ENCODE measurements at places on chromosomes 3 and 15.

- no peak for DNase-seq
Measured at GRCh38 chr3:179464323-179465092, 13.2 kb upstream of the GNB4 start.

DNA sequence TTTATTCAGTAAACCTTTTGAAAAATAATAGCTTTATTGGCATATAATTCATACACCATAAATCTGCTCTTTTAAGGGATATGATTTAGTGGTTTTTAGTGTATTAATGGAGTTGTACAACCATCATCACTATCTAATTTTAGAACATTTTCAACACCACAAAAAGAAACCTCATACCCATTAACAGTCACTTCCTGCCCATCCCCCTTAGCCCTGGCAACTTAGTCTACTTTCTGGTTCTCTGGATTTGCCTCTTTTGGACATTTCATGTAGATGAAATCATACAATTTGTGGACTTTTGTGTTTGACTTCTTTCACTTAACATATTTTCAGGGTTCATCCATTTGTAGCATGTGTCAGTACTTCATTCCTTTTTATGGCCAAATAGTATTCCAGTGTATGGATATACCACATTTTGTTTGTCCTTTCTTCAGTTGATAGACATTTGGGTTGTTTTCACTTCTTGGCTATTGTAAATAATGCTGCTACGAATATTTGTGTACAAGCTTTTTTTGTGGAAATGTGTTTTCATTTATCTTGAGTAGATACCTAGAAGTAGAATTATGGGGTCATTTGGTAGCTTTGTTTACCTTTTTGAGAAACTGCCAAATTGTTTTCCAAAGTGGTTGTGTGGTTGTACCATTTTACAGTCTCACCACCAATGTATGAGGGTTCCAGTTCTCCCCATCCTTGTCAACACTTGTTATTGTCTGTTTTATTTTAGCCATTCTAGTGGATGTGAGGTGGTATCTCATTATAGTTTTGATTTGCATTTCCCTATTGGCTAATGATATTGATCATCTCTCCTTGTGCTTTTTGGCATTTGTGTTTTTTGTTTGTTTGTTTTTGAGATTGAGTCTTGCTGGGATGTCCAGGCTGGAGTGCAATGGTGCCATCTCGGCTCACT, 45.8 kb downstream of the SMAD3 start:
- no peak for DNase-seq

GRCh38 chr3:18246336-18247060, 178.6 kb downstream of the SATB1 start:
- DNase-seq: no peak

DNA sequence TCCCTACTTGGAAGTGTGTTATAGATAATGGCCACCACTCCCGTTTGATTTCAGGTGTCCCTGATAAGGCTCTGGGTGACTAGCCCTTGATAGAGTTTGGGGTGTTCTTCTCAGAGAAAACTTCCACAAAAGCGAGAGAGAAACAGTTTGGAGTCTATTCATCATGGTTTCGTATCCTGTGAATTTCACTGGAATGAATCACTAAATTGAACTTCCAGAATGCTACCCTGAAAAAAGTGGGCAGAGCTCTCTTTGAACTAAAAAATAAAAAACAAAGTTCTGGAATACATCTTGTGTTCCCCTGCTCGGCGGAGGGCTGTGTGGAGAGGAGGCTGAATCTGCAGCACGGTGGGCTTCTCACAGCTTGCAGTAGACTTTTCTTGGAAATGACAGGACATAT, 52.8 kb upstream of the FAM98B start:
- DNase-seq: no peak

GRCh38 chr3:122730240-122730639, 49.6 kb downstream of the PARP14 start:
- DNase-seq: no peak

- DNase-seq: no peak
Measured at GRCh38 chr3:9012521-9012920, 49.2 kb upstream of the RAD18 start.

DNA sequence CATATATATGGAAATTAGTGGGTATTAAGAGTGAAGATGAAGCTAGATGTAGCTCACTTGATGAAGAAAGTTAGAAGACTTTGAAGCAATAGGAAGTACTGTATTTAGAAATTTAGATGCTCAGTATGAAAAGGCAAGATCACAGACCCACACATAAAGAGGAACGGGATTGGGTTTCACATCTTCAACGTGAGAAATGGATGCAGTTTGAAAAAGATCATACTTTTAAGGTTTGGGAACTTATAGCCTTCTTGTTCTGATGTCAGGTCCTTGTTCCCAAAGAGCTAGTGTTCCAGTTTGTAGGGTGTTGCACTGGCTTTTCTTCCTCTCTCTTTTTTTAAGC, 16.7 kb downstream of the AP3S2 start:
- DNase-seq: no peak

DNA sequence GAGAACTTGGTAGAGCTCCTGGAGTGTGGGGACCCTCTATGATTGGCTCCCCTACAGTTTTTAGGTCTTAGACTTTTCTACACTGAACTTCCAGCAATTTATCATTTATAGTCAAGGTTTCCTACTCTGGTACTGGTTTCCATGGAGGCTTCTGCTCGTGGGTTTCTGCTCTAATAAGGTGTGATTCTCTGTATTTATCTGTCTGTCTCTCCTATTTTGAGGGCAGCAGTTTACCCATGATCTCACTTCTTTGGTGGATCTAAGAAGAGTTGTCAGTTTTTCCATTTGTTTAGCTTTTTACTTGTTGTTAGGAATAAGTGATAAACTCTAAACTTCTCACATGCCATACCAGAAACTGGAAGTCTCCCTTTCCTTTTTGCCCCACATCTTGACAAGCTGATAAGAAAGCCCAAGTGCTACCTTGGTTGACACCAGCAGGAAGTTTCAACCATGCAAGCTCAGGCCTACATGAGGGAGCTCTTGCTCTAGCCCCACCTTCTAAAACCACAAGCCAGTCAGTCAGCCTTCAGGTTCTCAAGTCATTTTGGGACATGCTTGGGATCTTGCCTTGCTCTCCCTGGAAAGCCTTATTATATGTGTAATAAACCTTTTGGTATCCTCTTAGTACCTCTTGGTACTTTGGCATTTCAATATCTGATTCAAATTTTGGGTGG, 10.0 kb downstream of the TIMMDC1 start:
- peak; percentile 12 for DNase-seq

GRCh38 chr3:57985176-57985983, 22.8 kb upstream of the FLNB start:
- DNase-seq: no peak

DNA sequence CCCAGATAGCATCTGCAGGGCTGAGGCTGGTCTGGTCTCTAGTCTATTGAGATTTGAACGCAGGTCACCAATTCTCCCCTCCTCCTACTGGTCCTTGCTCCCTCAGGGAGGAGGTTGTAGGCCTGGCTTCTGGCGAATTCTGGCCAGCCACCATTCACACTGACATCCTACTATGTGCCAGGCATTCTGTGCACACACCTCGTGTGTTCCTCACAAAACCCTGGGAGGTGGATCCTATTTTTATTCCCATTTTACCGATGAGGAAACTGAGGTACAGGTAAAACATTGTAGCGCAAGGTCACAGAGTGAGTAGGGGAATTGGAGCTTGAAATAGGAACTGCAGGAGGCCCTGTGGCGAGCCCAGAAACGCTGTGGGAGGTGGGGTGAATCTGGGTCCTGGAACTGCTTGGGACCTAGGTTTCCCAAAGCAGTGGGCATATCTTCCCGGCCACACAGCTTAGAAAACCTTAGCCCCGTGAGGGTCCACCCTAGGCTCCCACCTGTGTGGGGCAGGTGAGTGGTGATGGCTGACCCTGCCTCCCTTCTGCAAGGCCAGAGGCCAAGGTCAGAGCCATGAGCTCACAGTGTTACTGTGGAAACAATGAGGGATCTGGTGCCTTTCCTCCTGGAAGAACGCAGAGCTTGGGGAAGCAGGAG, 4.8 kb upstream of the ATP2B2 start:
- no peak for DNase-seq

DNA sequence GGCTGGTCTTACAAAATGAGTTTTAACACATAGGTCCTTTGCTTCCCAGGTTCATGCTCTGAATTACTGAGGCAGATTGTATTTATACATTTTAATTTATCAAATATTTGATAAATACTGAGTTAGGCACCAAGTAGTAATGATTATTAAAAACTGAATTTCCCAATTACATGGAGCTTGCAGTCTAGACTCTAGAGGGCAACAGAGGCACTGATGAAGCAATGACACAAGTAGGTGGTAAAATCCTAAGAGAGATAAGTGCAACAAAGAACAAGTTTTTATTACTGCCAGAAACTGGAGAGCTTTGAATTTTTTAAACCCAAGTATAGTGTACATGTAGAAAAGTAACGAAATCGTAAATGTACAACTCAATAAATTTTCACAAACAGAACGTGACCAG, 406.2 kb upstream of the RARB start:
- no peak for DNase-seq

GRCh38 chr3:46585799-46586693, 19.9 kb upstream of the LRRC2 start:
- DNase-seq: no peak

GRCh38 chr15:63191895-63192618, 2.7 kb downstream of the RAB8B start:
- DNase-seq: peak; percentile 89

DNA sequence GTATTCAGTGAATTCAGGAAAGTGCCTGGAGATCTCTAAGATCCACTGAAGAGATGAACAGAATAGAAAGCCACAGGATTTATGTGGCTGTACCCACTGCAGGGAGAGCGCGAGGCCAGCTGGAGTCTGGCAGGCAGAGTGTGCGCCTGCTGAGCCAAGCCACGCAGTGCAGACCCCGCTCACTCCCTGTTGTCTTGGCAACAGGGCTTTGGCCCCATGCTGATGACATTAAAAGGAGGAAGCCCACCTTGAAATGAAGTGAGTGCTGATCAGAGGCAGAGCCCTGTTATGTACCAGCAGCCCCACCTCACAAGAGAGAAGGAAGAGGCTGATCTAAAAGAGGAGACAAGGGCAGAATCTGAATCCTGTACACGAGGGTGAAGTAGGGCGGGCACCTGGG, 36.7 kb downstream of the PXYLP1 start:
- DNase-seq: no peak

GRCh38 chr3:30711151-30711550, 104.8 kb downstream of the TGFBR2 start:
- DNase-seq: no peak

DNA sequence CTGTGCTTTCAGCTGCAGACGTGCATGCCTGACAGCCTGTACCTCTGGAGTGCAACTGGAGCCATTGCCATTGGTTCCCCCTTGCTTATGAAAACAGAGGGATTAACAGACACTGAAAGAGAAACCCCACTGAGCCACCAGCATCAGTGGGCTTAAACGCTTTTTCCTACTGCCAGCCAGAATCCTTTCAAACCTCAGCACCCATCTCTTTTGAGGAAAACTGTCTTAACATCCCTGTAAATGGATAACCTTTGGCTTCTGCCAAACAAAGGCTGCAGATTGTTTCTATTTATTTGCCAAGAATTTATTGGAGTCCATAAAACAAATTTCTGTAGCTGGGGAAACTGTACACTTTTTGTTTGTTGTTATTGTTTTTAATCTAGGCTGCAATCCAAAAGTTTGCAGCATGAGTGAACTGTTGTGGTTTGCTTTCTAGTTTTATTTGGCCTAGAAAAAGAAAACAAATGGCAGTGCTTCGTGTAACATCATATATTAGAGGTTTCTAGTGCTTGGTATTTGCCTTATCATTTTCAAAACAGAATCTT, 369.2 kb upstream of the IL12A start:
- no peak for DNase-seq

DNA sequence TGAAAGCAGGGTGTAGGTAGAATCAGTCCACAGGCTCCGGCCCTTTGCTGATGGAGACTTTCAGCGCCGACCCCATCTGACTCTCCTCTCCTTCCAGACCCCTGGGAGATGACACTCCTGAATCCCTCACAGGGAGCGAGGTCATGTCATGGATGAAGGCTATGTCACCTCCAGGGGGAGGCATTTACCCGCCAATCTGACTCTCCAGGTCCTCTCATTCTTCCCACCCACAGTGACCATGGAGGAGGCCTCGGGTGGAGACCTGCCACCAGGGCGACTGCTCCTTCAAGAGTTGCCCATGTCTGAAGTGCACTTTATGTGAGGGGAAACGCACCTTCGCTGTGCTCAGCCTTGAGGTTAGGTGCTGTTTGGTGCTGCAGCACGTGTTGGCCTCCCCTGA, 112.7 kb downstream of the KLF13 start:
- DNase-seq: no peak

DNA sequence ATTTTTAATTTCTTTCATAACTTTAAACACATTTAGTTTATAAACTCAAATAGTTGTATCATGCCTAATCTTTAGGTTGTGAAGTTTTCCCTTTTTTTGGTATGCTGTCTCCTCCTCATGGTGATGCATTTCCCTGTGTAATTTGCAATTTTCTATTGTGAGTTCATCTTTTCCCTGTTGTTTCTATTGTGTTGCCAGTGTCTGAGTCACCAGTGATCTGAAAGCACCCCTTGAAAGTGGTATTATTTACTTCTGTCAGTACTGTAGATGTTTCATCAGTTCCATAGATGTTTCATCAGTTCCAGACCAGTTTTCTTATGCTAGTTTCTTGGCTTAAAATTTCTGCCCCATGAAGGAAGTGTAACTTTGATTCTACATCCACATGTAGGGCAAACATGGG, 80.6 kb downstream of the OXSM start:
- DNase-seq: no peak
